ENCODE measurements at places on chromosomes 6 and 20.

DNA sequence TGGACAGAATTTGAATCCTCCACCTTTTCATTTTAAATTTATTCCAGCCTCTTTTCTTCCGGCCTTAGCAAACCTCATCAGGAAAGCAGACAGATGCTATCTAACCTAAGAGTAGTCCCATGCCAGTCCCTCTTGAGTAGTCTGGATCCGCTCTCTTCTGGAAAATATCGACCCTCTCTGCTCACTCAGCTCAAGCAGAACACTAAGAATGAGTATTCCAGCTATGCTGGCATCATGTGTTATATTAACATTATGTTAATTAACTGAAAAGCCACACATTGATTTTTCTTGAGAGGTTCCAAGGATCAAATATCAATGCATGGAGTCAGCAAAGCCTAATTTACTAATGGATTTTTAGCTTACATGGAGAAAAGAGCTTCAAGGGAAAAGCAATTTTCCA lies 161.4 kb downstream of the ID4 start:
- no peak for DNase-seq

- no peak for DNase-seq
Measured at GRCh38 chr6:52276130-52276529, 8.4 kb downstream of the MCM3 start.

- DNase-seq = peak; percentile 73
Measured at GRCh38 chr6:1605004-1605892, 4.5 kb upstream of the FOXC1 start.

- DNase-seq = no peak
Measured at GRCh38 chr6:124470803-124471202, 491.4 kb upstream of the RNF217 start.

- peak; percentile 87 for DNase-seq
Measured at GRCh38 chr6:125746731-125747588, 2.5 kb upstream of the HEY2 start.

Data from eye (tissue), 1 donor.